ENCODE measurements at places on chromosomes 1 and 21. TPM values are rescaled to one million over a fixed set of nuclear protein-coding genes. Genes with fewer than 3 reads are reported as not detected.

The DNAJC6 gene
- 45.5 TPM for total RNA-seq

The LCE3D gene
- not detected for total RNA-seq

The IL19 gene
- total RNA-seq = not detected

The F5 gene
- 0.13 TPM for total RNA-seq

The CDK18 gene
- total RNA-seq = 0.44 TPM

The CXADR gene
- 0.04 TPM for total RNA-seq

The STRIP1 gene
- 38.5 TPM for total RNA-seq

The FAM72A gene
- total RNA-seq = 28.2 TPM

The SLAMF9 gene
- total RNA-seq = not detected

The MTF2 gene
- 65.2 TPM for total RNA-seq

The TMEM240 gene
- 1.3 TPM for total RNA-seq

The GJA8 gene
- total RNA-seq = not detected

The TFAP2E gene
- not detected for total RNA-seq

The LDLRAD2 gene
- total RNA-seq = not detected

The BTBD19 gene
- 1.7 TPM for total RNA-seq

The ANXA9 gene
- total RNA-seq = 0.96 TPM

The TSTD1 gene
- 0.53 TPM for total RNA-seq

The ERG gene
- total RNA-seq = not detected
